Stimulated activated CD4-positive, alpha-beta T cell treated with anti-CD3 and anti-CD28 coated beads, Interleukin-1b, Interleukin-23, amount 100 ng/mL, for 48 hours (primary cell): ENCODE measurements at places on chromosomes 3 and 15.

- no peak for DNase-seq
These were observed 10.9 kb downstream of the PXYLP1 start for GRCh38 chr3:141242377-141243092.

GRCh38 chr3:195124378-195124992 is 146.5 kb downstream of the XXYLT1 start:
- no peak for DNase-seq

DNA sequence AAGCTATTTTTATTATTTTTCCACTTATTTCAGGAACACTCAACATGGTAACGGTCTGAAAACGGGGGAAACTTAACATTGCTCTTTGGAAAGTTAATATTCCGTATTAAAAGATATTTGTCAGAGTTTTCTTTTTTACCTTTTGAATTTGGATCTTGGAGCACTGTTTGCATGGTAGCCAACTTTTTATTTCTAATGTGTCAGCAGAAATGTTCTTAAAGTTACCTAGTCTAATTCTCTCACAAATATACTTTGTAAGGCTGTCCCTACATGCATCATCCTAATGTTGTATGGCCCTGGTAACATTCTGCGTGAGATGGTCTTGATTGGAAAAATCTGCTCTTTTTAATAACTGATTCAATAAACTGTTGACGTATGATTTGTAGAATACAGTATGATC is 719.5 kb downstream of the FHIT start:
- DNase-seq, result no peak

DNA sequence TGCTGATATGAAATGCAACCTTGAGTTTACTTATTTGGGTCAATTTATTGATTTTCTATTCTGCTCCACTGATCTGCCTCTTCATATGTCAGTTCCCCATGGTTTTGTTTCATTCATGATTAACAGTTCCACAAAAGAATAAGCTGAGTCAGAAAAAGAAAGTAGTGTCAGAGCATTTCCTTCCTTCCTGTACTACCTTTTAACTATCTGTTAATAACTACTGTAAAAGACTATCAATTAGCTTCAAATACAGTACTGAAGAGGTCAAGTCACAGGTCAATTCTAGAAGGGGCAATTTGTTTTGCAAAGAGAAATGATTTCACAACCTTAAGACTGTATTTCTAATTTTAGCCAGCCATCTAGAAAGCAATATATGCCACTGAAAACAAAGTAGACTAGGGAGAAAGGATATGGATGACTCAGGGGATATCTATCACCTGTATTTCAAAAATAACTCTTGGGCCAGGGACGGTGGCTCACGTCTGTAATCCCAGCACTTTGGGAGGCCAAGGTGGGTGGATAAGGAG is 129.5 kb downstream of the TFDP2 start:
- no peak for DNase-seq

- DNase-seq, result no peak
These were observed 684 bp downstream of the TNFAIP8L3 start for GRCh38 chr15:51093839-51094605.

- DNase-seq, result no peak
These were observed 23.8 kb downstream of the ITGA11 start for GRCh38 chr15:68407886-68408881.

DNA sequence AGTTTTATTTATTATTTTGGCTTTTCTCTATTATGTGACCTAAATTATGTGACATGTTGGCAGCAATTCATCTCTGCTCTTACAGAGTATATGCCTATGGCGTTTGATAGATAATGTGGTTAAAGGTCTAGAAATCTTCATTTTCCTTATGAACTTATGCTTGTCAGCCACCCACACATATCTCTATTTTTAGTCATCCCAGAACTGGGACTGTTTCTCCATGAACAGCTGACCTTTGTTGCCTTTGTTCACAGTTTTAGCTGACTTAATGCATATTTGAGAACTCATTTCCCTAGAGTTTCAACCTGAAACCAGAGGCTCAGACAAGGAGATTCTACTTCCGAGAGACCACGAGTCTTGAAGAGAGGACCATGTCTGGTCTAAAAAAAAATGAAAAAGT is 176.5 kb downstream of the RAP2B start:
- no peak for DNase-seq
